ENCODE measurements at places on chromosomes 7 and 10.
A peak's percentile ranks its signal among the peaks of the same experiment; 100 is the strongest.

DNA sequence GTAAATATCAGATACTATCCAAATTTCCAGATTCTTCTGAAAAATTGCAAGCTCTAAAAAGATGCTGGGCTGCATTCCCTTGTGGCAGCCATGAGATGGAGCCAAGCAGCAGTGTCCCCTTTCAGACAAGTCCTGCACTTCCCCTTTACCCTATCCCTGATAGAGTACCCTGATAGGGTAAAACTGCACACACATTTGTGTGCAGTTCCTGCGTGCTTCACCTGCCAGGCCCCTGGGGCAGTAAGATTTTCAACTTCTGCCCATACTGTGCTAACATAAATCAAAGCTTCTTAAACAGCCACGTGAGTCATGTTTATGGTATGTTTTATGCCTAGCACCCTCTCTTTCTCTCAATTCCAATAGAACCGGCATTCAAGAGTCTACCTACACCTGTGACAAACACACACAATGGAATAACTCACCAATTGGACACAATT is 52.2 kb downstream of the IFIT5 start:
- no peak overlapping the region for H3K4me3 ChIP-seq
- H3K4me1 ChIP-seq = peaks cover 23% of the 10 kb centered on the region
- no peaks in the 10 kb centered on the region for H3K27me3 ChIP-seq
- no peak for DNase-seq
- no peak overlapping the region for H3K27ac ChIP-seq

DNA sequence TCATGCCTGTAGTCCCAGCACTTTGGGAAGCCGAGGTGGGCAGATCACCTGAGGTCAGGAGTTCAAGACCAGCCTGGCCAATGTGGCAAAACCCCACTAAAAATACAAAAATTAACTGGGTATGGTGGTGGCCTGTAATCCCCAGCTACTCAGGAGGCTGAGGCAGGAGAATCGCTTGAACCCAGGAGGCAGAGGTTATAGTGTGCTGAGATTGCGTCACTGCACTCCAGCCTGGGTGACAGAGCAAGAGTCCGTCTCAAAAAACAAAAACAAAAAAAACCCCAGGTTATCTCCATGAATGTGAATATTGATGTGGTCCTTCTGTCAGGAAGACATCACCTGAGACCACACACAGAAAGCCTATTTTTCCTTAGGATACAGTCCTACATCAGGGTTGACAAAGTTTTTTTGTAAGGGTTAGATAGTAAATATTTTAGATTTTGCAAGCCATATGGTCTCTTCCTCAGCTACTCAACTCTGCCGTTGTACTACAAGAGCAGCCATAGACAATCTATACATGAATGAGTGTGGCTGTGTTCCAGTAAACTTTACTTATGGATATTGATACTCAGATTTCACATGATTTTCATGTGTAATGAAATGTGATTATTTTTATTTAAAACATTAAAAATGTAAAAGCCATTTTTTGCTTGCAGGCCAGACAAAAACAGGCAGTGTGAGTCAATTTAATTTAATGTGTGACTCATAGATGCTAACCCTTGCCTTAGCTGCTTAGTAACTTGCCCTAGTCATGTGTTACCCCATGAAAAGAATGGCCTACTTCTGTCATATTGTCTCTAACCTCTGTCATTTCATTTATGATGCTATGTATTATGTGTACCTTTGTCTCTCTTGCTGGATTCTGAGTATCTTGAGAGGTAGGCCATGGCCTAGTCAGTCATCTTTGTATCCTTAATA is 78.1 kb downstream of the TPST1 start:
- peak overlapping the region; percentile 21 for H3K27ac ChIP-seq
- no peaks in the 10 kb centered on the region for H3K36me3 ChIP-seq
- H3K27me3 ChIP-seq = no peaks in the 10 kb centered on the region
- DNase-seq = no peak
- H3K4me1 ChIP-seq = no peaks in the 10 kb centered on the region

DNA sequence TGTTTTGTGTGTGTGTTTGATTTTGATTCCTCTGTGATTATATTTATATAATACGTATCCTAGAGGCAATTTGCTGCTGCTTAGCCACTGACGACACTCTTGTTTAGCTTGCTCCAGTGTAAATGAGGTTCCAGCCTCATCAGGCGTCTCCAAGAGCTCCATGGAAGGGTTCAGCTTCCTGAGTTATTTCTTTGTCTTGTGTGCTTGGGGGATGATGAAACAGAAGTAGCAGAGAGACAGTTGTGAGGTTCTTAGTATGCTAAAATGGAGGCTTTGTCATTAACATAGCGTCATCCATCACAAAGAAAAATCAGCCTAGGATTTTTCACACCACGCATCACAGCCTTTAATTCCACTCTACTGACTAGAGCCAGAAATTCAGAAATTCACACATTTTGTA is 85.1 kb downstream of the KLF6 start:
- H3K4me1 ChIP-seq = peaks cover 2% of the 10 kb centered on the region
- DNase-seq = no peak
- no peak overlapping the region for H3K4me3 ChIP-seq
- H3K27ac ChIP-seq = no peak overlapping the region
- no peaks in the 10 kb centered on the region for H3K27me3 ChIP-seq

- H3K4me3 ChIP-seq = no peak overlapping the region
- H3K27me3 ChIP-seq = no peaks in the 10 kb centered on the region
- H3K27ac ChIP-seq = no peak overlapping the region
- H3K4me1 ChIP-seq = peaks cover under 1% of the 10 kb centered on the region
- DNase-seq = no peak
- no peaks in the 10 kb centered on the region for H3K36me3 ChIP-seq
These were observed 15.4 kb upstream of the ANKRD1 start for GRCh38 chr10:90936276-90936659.

GRCh38 chr10:132532749-132533560 is 4.6 kb upstream of the INPP5A start:
- no peaks in the 10 kb centered on the region for H3K27me3 ChIP-seq
- no peaks in the 10 kb centered on the region for H3K36me3 ChIP-seq
- H3K4me3 ChIP-seq = no peak overlapping the region
- DNase-seq = no peak
- no peak overlapping the region for H3K27ac ChIP-seq
- peaks cover 7% of the 10 kb centered on the region for H3K4me1 ChIP-seq

- no peaks in the 10 kb centered on the region for H3K4me1 ChIP-seq
- H3K27me3 ChIP-seq = no peaks in the 10 kb centered on the region
- no peak overlapping the region for H3K27ac ChIP-seq
- no peak overlapping the region for H3K4me3 ChIP-seq
- no peaks in the 10 kb centered on the region for H3K36me3 ChIP-seq
- DNase-seq = no peak
These were observed 597.5 kb upstream of the PCDH15 start for GRCh38 chr10:55398497-55398882.

- peaks cover 20% of the 10 kb centered on the region for H3K4me1 ChIP-seq
- H3K27ac ChIP-seq = no peak overlapping the region
- no peak overlapping the region for H3K4me3 ChIP-seq
- H3K27me3 ChIP-seq = no peaks in the 10 kb centered on the region
These were observed 343.8 kb downstream of the KCNMA1 start for GRCh38 chr10:77293773-77294172.

GRCh38 chr10:72061491-72061890 is 26.9 kb downstream of the SPOCK2 start:
- H3K36me3 ChIP-seq = no peaks in the 10 kb centered on the region
- H3K4me1 ChIP-seq = no peaks in the 10 kb centered on the region
- no peaks in the 10 kb centered on the region for H3K27me3 ChIP-seq
- no peak for DNase-seq
- no peak overlapping the region for H3K27ac ChIP-seq

DNA sequence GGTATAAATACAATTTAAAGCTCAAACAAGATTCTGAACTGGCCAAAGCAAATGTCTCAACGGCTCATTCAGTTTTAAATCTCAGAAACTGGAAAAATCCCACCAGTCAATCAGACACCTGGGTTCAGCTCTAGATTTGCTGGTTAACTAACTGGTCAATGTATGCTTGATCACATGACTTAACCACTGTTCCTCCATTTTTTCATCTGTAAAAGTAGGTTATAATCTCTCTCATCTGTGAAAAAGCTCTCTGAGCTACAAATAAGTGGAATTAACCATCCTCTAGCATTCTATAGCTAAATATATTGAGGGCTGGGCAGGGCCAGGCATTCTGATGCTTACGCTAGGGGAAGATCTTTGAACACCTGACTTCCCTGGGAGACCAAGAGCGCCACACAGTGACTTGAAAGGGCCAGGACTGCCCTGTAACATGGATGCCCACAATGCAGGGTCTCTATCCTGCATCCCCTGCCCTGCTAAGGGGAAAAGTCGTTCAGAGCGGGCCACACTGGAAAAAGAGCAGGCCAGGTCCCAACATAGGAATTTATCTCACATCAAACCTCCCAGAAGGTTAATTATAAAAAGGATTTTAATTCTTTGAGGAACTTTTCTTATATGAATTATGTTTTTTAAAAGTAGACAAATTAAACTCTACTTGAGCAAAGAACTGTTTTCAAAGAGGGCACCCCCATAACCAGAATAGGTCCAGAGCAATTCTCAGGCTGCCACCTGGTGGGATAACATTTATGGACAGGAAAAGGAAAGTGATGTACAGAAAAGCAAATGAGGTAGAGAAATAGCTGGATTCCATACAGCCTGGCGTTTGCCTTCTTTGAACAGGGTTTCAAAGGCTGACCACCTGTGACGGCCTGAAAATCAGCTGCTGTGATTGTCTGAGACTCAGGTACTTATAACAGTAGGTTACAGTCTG is 1.8 kb downstream of the RP9 start:
- peak overlapping the region; percentile 99 for H3K4me3 ChIP-seq
- no peak overlapping the region for H3K27ac ChIP-seq
- H3K36me3 ChIP-seq = peaks cover 7% of the 10 kb centered on the region
- H3K27me3 ChIP-seq = no peaks in the 10 kb centered on the region

- H3K36me3 ChIP-seq = no peaks in the 10 kb centered on the region
- H3K27me3 ChIP-seq = no peaks in the 10 kb centered on the region
- no peak overlapping the region for H3K4me3 ChIP-seq
- peak overlapping the region; percentile 23 for H3K27ac ChIP-seq
These were observed 371.0 kb downstream of the FRMD4A start for GRCh38 chr10:13959443-13960359.

DNA sequence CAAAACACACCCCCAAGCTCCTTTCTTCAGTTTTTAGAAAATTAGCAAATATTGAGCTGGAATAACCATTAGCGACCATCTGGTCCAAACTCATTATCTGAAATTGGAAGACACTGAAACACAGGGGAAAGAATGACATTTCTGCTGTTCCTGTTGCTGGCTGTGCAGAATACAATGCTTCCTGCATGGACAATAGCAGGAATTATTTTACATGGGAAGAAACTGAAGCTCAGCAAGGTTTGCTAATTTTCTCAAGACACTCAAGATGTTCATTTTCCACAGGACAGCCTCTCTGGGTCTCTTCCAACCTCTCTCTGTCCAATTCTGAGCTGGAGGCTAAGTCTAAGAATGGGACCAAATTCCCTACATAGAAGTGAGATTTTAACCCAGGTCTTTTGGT is 81.9 kb upstream of the TNS3 start:
- peaks cover 5% of the 10 kb centered on the region for H3K4me1 ChIP-seq
- no peak for DNase-seq
- H3K4me3 ChIP-seq = no peak overlapping the region
- H3K27ac ChIP-seq = no peak overlapping the region

DNA sequence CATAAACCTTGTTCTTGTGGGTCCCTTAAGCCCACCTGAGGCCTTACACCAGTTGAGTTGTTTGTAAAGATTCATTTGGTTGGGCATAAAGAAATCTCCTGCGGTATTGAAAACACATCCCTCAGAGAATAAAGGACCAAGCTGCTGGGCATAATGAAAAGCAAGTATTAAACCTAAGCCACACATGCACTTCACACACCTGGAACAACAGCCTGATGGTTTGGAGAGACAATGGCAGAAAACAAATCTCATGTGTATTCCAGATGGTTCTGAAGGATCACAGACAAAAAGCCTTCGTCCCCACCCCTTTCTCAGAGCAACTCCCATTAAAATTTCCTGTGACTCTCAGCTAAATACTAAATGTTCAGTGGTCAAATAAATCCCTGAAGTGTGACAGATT is 44.2 kb downstream of the FEZF1 start:
- H3K27ac ChIP-seq = no peak overlapping the region
- no peak overlapping the region for H3K4me3 ChIP-seq
- no peaks in the 10 kb centered on the region for H3K4me1 ChIP-seq
- no peaks in the 10 kb centered on the region for H3K27me3 ChIP-seq
- no peak for DNase-seq
